PC-9 (cell line): ENCODE measurements at places on chromosomes 16 and 17. TPM values are rescaled to one million over a fixed set of nuclear protein-coding genes. Genes with fewer than 3 reads are reported as not detected.

- no peak for DNase-seq
Measured at GRCh38 chr16:28192806-28193529, 18.8 kb downstream of the XPO6 start.

DNA sequence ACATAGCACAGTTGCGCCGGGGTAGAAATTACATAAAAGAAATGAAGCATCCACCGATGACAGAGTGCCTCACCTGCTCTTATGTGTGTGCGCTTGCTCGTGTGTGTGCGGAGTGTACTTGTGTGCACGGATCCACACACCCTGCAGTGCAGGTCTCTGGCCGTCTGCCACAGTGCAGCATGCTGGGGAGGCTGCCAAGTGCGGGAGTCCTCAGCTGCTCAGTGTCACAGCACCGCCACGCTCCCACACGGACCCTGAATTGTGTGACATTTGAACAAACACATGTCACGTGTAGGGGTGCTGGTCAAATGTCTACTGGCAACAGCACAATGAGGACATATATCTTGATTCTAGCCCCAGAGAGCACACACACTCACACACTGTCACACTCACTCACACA lies 243.0 kb upstream of the MYOCD start:
- no peak for DNase-seq

- DNase-seq: peak; percentile 69
Measured at GRCh38 chr17:28725660-28726225, 290 bp downstream of the TLCD1 start.

DNA sequence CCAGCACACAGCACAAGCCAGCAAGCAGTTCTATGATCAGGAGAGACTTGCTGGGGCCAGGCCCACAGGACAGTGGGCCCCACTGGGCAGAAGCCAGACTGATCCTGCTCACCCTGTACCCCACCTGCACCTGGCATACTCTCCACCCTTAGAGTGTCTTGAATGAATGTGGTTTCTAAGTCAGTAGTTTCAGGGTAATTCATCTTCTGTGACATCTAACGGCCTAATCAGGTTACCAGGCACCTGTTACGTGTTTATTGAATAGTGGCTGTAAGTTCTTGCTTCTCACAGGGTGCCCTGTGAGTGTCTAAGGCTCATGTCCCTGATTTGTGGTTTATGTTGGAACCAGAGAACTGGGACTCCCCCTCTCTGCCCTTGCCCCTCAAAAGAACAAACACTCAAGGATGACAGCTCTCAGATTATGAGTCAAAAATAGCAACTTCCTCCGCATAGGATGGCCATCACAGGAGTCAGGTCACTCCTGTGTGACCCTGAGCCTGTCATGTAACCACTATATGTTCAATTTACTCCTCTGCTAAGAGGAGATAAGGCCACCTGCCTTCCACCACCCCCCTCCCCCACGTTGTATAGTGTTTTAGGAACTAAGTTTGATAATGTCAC lies 7.0 kb upstream of the OR2C1 start:
- DNase-seq: no peak

GRCh38 chr17:4796552-4796920 lies 572 bp downstream of the PSMB6 start:
- DNase-seq: peak; percentile 41

AGRP gene
- total RNA-seq: not detected in 2 replicates

DNA sequence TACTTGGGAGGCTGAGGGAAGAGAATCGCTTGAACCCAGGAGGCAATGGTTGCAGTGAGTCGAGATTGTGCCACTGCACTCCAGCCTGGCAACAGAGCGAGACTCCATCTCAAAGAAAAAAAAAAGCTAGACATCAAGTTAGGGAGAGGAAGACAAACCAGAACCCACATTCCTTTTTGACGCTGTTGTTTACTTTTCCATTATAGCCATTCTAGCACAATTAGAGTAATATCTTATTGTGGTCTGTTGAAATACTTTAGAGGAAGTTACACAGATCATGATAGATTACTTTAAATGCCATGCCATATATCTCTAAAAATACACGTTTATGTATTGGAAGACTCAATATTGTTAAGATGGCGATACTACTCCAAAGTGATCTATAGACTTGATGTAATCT lies 16.5 kb upstream of the ABCC1 start:
- peak; percentile 56 for DNase-seq

DNA sequence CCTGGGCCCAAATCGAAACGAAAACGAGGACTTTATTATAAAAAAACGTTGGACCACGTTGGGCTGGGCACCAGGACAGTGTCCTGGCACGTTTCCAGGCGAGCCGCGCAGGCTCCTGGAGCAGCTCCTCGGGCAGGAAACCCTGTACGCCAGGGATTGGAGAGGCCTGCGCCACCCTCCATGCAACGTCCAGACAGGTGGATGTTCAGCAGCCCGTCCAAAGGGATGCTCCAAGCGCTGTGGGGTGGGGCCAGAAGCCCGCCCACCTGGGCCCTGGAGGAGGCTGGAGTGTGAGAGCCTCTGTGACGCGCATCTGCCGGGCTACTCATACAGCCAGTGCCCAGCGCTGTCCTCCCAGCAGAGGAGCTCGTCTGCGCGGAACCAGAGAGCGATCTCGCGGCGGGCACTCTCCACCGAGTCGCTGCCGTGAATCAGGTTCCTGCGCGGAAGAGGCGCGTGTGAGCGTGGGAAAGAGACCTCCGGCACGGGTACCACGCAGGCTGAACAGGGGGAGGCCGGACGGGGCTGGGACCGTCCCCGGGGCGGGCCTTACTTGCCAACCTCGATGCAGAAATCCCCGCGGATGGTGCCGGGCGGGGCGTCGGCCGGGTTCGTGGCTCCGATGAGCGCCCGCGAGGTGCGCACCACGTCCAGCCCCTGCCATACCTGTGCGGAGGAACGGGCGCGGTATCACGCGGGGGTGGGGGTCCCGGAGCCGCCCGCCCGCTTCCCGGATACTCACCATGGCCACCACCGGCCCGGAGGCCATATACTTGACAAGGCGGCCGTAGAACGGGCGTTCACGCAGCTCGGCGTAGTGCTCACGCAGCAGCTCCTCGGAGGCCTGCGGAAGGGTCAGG lies 785 bp downstream of the NME3 start:
- peak; percentile 74 for DNase-seq

- DNase-seq: peak; percentile 88
Measured at GRCh38 chr17:50397111-50397918, at the start of gene LRRC59. Gene LRRC59, minus strand, starts transcription at chr17:50397523. Its CDS starts 206 bp downstream, at chr17:50397317.

BRIP1 gene
- total RNA-seq: 14.4 and 16.0 TPM in 2 replicates

DNA sequence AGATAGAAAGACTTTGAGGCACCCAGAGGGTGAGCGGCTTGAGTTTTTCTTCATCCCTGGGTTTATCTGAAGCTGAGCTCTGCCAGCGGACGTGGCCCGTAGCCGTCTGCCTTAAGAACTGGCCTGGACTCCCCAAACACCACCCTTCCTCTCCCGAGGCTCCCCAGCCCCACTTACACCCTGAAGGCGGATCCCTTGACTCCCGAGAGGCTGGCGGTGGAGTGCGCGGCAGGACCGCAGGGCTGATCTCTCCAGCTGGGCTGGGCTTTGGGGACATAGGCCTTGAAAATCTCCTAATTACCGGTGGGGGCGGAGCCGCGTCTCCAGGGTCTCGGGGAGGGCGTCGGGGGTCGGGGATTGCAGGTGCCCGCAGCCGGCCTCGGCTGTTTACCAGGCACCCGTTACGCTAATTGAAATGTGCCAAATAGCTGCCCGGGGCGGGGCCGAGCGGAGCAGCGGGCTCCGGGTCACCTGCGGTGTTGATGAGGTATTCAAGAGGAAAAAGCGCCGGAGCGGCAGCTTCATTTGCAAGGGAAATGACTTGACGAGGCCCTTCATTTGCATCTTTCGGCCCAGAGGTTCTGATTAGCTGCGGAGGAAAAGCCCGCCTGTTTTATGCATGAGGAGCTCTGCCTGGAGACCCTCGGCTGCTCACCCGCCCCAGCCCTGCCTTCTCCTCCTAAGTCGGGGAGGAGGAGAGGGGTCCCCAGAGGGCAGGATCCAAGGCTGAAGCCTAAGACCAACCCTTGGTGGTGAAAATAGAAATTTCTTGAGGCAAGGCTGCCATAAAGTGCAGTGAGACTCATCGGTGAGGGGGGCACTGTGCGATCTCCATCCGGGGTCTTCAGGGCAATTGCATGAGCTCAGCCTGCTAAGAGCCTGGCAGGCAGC lies 100.7 kb downstream of the MGAT5B start:
- DNase-seq: peak; percentile 60

DPH1 gene
- 36.7 and 44.9 TPM in 2 replicates for total RNA-seq

DNA sequence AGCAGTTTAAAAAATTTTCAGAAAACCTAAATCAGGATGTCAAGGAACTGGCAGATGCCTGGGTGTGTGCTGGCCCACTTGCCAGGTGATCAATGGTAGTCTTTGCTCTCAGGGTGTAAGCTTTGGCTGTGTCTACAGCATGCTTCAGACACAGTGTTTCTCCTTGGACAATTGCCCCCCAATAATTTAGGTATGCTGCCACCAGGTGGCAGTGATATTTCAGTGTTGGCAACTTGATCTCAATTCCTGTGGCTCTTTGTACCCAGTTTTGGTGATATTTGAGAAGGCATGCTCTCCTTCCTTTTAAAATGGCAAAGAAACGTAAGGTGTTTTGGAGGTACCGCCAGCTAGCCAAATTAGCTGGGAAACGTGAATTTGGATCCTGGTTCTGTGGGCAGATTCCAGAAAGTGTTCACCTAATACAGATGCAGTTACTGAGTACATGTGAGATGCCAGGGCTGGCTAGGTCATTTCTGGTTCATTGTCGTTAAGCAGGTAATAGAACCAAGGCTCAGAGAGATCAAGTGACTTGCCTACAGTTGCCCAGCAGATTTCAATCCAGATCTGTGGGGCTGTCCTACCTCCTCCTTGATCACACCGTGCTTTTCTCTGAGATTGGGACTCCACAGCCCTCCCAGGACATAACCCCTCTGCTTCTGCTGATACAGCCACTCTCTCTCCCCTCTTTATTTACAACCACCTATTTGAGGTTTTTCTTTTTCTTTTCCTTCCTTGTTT lies 155.6 kb upstream of the PLCG2 start:
- DNase-seq: peak; percentile 46

DNA sequence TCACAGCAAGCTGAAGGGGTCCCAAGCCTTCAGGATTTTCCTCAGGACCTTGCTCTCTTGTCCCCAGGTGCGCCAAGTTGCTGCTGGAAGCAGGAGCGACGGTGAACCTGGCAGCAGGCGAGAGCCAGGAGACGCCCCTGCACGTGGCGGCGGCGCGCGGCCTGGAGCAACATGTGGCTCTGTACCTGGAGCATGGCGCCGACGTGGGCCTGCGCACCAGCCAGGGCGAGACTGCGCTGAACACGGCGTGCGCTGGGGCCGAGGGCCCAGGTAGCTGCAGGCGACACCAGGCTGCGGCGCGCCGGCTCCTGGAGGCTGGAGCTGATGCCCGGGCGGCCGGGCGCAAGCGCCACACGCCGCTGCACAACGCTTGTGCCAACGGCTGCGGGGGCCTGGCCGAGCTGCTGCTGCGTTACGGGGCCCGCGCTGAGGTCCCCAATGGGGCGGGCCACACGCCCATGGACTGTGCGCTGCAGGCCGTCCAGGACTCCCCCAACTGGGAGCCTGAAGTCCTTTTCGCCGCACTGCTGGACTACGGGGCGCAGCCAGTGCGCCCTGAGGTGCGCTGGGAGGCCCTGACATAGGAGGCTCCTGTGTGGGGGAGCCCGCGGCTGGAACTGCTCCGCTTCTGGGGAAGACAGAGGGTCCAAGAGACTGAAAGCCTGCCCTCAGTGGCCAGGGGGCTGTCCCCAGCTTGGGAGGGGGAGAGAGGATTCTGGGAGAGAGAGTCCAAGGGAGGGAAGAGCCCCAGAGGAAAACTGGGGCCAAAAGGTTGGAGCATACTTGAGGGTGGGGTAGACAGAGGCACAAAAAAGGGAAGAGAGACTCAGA lies 6.4 kb downstream of the ASB16 start:
- DNase-seq: no peak

DNA sequence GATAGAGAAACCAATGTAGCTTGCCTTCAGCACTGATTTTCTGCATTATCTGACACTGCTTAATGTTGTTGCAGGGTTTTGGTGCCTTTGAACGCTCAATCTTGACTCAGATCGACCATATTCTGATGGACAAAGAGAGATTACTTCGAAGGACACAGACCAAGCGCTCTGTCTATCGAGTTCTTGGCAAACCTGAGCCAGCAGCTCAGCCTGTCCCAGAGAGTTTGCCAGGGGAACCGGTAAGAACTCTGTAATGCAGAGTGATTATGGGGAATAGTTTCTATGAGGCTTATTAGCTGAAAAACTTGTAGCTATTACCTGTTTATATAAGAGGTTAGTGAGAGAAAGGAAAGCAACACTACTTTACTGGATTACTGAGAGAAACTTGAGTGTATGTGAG lies 40.4 kb downstream of the AATF start:
- no peak for DNase-seq

IRX5 gene
- not detected in 2 replicates for total RNA-seq

DNA sequence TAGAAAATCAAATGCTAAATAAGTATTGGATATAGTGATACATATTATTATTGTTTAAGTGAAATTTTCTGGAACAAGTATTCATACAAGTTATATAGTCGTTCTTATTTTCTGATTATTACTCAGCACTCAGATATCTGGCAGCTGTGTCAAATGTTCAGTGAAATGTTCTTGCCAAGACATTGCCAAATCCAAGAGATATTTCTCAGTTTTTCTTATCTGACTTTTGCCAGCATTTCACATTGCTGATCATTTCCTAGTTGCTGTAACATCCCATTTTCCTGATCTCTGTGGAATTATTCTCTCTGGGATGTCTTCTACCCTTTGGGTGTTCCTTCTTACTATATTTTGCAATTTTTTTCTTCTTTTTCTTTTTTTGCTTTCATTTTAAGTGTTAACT lies 262.3 kb downstream of the KIF2B start:
- no peak for DNase-seq

DNA sequence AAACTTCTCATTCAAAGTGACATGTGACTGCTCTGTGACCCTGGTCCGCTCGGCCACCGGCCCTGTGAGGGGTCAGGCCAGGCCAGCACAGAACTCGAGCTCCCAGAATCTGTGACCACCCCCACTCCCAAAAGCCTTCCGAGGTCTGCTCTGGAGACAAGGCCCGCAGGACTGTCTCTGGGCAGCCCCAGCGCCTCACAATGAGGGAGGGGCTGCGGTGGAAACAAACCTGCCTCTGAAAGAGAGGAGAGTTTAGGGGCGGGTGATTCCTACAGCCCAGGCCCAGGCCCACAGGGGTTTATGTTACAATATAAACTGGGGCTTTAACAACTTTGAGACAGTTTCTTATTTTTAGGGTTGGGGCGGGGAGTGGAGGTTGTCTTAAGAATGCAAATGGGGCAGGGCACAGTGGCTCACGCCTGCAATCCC lies 19.9 kb downstream of the IGFBP4 start:
- DNase-seq: no peak

DNA sequence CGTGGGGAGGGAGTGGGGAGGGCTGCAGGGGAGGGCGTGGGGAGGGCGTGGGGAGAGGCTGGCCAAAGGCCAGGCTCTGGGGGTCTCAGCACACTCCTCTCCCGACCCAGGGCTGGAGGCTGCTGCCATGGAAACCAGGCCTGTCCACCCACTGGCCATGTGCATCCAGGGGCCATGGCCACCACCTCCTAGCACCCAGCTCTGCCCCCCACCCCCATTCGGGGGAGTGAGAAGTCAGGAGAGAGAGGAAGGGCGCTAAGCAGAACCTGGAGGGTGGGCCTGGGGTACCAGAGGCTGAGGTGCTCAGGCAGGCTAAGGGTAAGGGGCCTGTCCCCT lies 29.6 kb downstream of the ENDOV start:
- DNase-seq: no peak
